ENCODE measurements at places on chromosomes 11 and 22.

- no peak for DNase-seq
Observed at GRCh38 chr11:8098879-8099278, 17.9 kb downstream of the TUB start.

DNA sequence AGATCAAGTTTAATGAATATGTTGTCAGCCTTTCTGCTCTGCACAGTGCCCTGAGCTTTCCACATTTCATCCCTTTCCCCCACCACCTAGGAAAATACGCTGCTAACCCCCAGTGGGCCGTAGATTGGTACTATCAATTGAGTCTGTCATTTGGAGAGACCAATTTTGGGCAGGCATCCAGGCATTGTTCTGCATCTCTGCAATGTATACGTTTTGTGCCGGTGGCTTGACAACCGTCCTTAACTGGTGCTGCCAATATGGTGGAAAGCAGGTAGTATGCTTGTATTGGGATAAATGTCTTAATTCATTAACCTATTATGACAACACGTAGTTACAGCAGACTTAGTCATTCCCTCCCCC lies 1.3 kb downstream of the ELMOD1 start:
- no peak for DNase-seq

GRCh38 chr22:35903571-35904335 lies 124.9 kb downstream of the RBFOX2 start:
- no peak for DNase-seq

DNA sequence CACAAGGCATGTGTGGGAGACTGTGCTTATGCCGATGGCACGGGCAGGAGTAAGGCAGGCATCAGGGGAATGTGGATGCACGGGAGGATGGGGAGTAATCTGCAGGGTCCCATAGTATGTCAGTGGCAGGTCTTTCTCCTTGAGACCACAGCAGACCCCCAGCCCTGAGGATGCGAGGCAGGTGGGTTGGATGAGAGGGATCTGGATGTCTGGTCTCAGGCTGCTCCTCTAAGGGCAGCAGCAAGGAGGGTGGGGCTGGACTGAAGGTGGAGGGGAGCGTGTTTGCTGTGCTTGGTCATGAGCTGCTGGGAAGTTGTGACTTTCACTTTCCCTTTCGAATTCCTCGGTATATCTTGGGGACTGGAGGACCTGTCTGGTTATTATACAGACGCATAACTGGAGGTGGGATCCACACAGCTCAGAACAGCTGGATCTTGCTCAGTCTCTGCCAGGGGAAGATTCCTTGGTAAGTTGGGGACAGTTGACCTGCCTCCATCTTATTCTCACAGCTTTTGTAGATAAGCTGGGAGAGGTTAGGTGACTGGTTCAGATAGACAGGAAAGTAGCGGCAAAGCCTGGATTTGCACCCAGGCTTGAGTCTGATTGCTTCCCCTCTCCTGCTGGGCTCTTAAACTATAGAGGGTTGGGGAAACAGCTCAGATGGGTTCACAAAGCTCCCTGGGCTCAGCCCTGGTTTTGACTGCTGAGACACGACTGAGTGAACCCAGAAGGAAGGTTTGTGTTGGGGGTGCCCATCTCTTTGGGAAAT lies at the start of gene APOL1:
Gene APOL1, plus strand, starts transcription at position 380 of the 769 bp plus-strand sequence. CDS start 1,823 bp downstream, outside the sequence.
- DNase-seq = peak; percentile 34

GRCh38 chr22:24367841-24368240 lies 59.6 kb upstream of the ADORA2A start:
- DNase-seq = no peak

GRCh38 chr11:83938148-83938547 lies 652.0 kb upstream of the CCDC90B start:
- no peak for DNase-seq

DNA sequence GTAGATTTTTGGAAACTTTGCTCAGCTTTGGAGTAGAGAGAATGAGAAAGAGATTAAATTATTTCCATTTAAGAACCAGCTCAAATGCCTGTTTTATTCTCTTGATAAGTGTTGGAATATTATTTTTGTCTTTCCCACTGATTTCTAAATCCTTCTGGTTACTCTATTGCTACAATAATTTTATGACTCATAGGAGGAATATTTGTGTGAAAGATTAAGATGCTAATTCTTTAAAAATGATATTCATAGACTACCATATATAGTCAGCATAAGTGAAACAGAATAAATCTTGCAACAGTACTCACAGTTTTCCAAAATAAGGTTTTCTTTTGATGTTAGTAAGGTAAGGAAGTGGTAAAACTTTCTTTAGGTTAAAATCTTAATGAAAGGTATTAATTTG lies 60.9 kb downstream of the YAP1 start:
- no peak for DNase-seq

DNA sequence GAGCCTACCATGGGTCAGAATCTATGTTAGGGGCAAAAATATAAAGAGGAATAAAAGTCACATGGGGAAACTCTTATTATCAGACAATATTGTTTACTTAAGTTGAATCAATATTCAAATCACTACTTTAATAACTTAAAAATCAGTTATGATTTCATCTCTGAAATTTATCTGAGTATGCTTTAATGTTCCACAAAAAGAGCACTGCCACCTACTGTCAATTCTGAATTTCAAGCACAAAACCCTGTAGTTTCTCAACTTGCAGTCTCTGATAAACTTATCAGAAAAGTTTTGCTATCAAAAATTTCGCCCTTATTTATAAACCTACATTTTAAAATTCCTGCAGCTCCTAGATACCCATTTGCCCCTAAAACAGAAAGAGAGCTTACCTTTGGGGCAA lies 47.3 kb downstream of the RDX start:
- no peak for DNase-seq

GRCh38 chr11:108890482-108891105 lies 225.7 kb downstream of the DDX10 start:
- no peak for DNase-seq

DNA sequence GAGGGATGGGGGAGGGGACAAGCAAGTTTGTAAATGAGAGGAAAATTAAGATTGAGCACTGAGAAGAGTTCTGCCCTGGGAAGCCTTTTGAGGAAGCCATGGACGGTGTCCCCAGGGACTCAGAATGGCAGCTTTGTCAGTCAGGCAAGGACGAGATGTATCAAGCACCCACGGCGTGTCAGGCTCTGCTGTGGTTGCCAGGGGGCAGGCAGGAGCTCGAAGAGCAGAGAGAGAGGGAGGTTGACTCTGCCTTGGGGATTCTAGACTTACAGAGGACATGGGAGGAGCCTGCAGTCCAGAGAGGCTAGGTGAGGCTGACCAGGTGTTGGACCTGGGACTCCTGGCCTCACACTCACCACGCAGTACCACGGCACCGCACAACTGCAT lies 29.1 kb upstream of the SYT7 start:
- DNase-seq = no peak

GRCh38 chr22:49055406-49055805 lies 772.3 kb downstream of the BRD1 start:
- DNase-seq = no peak

- DNase-seq = no peak
Observed at GRCh38 chr11:103798026-103798425, 238.4 kb upstream of the DDI1 start.

GRCh38 chr11:113584371-113584770 lies 109.2 kb upstream of the DRD2 start:
- DNase-seq = no peak

- DNase-seq = no peak
Observed at GRCh38 chr11:113705871-113706655, at the start of gene TMPRSS5. Gene TMPRSS5 (minus strand): TSS chr11:113706308. CDS start chr11:113706224, 84 bp downstream.

GRCh38 chr11:63489879-63490278 lies 1.1 kb downstream of the PLAAT5 start:
- no peak for DNase-seq

Data from GM12891 (cell line).